ENCODE measurements at places on chromosomes 4 and X.
A peak's percentile ranks its signal among the peaks of the same experiment; 100 is the strongest.

GRCh38 chr4:163090997-163091684 lies 75.5 kb downstream of the NAF1 start:
- DNase-seq, result no peak

DNA sequence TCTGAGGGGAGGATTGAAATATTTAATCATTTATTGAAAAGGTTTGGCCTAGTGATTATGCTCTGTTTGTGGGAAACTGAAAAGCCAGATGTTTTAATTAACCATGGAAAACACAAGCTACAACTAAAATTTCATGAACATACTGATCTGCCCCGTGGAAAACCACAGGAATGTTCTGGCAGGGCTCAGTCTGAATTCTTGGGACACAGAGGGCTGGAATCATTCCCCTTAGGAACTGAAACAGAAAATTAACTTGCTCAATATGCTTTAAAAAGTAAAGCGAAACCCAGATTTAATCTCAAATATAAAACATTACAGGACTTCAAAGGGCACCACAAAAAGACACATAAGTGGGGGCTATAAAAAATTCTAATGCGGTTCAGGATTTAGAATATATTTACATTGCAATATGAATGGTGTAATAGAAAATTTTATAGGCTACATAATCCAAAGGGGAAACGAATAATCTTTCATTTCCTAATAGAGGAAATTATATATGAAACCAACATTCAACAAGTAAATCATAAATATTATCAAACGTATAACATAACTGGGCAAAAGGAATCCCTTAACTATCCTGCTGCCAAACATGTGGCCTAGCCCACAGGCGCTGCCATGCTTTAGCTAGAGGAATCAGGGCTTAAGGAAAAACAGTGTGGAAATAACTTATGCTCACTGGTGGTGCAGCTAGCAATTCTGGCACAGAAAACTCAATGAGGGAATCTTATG lies 70.9 kb downstream of the APBB2 start:
- no peak for DNase-seq

- no peak for DNase-seq
Measured at GRCh38 chrX:114798907-114799306, 215.0 kb downstream of the HTR2C start.

DNA sequence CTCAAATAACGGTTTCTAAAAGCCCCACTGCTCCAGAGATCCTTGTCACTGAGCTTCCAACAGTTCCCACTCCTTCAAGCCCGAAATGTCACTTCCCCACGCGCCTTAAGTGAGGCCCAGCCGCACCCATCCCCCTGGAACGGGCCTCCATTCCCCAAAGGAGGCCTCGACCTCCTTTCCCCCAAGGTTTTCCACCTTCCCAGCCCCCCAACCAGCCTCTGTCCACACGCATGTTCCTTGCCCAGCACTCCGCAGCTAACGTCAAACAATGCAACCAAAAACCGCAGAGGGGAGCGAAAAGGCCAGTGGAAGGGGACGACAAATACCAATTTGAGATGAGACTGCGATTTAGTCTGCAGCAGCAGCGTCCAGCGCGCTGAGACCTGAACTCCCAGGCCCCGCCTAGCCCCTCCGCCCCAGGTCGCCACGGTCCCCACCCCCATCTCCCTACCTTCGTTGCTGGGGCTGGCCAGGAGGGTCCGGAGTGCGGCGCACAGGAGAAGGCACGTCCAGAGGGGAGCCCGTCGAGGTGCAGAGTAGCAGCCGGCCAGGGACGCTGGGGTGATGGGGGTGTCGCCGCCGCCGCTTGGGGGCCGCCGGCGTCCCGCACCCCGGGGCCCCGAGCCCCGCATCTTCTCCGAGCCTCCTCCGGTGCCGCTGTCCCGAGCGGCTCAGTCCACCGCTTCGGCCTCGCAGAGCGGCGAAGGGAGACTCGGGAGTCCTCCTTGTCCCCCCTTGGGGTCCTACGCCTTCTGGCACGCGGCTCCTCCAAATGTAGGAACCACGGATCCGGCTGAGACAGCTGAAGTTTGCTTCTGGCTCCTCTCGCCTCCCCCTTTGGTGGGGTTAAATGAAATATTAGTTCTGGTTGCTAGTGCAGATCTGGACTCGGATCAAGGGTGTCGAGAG lies 924 bp downstream of the EPHA5 start:
- DNase-seq, result no peak

DNA sequence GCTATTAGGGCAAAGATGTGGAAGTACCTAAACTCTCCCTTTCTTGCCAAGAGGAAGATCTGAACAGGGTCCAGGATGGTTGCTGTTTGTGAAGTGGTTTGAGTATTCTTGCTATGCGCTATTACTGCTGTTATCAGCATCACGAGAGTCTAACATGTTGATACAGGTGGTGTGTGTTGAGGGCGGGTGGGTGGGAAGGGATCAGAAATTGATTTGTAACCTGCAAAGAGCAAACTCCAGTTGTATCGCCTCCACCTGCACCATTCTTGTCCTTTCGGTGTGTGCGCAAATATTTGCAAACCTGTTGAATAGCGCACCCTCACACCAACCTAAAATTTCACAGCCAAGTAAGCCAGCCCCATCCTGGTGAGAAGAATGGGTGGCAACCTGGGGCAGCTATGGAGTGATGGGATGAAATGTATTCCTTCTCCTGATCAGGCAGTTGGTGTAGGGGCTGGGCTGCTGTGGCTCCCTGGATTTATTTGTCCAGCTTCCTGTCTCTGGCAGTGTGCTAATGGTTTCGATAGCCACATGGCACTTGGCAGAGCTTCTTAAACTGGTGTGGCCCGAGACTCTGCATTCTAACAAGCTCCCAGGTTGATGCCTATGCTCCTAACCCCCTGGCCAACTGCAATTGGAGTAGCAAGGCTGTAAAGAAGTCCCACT lies 102.6 kb upstream of the SCML1 start:
- DNase-seq, result no peak

DNA sequence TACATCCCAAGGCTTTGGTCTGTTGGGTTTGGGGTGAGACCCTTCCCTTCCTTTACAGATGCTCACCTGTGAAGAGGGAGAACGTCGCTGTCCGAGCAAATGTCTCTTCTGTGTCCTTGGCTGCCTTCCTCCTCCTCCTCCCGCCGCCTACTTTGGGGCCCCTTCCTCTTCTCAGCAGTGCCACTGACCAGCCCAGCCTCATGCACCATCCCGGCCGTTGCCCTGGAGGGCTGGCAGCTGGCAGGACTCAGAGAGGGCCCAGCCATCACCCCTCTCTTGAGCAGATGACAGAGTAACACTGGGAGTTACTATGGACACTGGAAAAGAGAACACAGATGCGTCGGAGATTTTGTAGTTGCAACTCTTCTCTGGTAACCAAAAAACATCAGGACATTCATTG lies 68.2 kb downstream of the TRMT44 start:
- DNase-seq, result no peak

- no peak for DNase-seq
Measured at GRCh38 chr4:53905941-53906377, 158.4 kb downstream of the CHIC2 start.

GRCh38 chr4:93764639-93765246 lies 63.8 kb upstream of the ATOH1 start:
- no peak for DNase-seq

DNA sequence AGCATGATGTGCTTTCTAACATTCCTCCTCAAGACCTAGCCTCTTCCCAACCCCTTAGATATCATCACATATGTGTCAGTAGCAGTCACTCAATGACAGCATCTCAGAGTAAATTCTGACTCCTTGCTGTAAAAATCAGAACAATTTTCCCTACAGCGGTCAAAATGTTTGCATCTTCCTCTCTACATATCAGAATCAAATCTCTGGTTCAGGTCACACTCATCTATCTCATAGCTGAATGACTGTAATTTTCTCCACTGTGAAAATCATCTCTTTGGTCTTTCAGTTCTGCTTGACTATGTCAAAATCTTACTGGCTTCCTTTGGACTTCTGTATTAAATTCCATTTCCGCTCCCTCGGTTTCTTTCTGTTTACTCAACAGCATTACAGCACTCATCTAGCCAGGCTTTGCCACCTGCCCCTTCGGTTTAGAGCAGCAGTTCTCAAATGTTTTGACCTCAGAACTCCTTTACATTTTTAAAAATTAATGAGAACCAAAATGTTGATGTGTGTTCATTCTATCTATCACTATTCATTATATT lies 57.3 kb downstream of the AGA start:
- no peak for DNase-seq

GRCh38 chr4:74428276-74428675 lies 16.7 kb upstream of the AREG start:
- no peak for DNase-seq

- DNase-seq, result no peak
Measured at GRCh38 chr4:10421344-10422055, 35.7 kb downstream of the ZNF518B start.

DNA sequence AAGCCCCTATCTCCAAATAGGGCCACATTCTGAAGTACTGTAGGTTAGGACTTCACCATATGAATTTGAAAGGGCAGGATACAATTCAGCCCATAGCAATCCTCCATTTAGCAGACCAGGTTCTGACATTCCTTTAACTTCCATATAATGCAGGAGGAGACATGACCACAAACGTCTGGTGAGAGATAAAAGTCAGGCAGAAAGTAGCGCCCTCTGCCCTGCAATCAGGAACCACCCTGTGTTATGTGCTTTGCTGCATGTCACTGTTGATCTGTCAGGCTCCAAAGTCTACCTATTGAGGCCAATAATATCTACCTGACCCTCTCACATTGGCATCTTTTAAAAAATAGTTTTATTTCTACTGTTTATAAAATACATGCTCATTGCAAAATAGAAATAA lies 30.2 kb upstream of the SEPSECS start:
- DNase-seq, result no peak

DNA sequence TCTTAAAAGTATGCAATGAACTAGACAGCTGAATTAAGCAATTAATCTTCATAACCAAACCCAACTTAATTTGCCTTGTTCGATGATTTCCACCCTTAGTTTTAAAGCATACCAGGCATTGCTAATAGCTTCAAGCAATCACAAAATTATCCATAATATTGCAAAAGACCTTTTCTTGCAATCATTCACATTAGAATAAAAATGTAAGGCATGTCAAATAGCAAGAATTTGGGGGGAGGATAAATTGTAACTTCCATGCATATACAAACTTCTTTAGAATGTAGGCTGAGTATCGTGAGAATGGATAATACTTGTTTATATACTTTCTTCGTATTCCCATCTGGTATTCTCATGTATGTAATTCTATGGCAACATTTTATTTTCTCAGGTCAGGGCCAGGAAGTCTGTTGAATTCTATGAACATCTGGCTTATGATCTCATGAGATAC lies 28.7 kb upstream of the BMP2K start:
- no peak for DNase-seq

DNA sequence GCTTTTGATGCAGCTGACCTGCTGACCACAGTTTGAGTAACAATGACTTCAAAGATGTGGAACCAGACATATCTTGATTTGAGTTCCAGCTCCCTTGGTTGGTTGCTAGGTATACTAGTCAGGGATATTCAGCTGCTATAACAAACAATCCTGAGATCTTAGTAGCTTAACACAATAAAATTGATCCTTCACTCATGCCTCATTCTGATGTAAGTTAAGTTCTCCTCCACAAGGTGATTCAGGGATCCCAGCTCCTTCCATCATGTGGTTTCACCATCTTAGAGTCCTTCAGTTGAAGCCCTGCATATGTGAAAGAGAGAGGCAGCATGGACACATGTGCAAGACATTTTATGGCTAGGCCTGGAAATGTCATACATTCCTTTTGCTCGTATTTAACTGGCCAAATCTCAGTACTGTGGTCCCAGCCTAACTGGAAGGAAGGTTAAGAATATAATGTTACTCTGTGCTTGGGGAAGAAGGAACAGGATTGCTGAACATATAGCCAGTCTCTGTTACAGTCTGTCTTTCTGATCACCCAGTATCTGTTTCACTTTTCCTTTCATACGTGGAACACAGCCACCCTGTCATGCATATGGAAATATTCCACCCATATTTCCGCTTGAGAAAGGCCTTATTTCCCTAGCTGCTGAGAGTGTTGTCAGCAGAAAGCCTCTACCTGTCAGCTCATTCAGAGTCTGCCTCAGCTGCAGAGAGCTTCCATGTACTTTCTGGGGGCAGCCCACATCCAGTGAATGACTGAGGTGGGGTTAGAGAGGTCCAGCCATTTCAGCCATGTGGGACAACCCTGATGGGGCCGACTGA lies 7.1 kb downstream of the SMIM9 start:
- no peak for DNase-seq

GRCh38 chrX:124125471-124125870 lies 164.0 kb downstream of the STAG2 start:
- DNase-seq, result no peak

DNA sequence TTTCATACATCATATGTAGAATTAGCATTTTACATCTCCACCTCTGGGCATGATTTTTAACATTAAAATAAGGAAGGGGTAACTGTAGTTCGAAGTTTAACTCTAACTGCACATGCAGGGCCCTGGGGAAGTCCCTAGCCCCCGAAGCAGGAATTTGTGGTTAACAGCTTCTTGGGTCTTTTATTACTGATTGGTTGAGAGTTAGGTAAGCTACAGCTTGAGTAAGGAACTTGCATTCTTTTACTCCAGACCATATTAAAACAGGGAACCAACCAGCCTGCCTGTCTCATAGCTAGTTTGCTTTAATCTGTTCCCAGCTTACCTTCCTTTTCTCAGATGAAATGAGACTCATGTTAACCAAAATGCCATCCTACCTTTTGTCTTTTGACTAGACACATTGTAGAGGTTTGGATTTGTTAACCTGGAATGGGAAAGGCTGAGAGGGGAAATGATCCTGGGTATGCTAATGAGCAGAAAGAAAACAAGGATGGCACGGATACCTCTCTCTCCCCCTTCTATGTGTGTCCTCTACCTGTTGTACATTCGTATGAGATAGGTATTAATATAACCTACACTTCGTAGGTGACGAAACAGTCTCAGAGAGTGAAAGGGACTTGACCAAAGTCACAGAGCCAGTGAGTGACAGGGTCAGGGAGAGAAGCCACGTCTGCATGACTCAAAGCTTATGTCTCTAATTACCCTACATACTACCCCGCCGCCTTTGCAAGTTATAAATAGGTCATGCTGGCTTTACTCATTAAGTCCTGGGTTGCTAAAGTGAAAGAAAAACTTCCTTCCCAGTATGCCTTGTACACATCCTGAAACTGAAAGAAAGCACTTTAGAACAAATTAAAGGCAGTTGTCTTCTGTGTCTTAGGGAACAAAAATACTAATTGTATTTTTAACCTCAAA lies 119.5 kb upstream of the AFF2 start:
- peak; percentile 42 for DNase-seq

- no peak for DNase-seq
Measured at GRCh38 chr4:87068583-87069021, 133.8 kb downstream of the AFF1 start.

DNA sequence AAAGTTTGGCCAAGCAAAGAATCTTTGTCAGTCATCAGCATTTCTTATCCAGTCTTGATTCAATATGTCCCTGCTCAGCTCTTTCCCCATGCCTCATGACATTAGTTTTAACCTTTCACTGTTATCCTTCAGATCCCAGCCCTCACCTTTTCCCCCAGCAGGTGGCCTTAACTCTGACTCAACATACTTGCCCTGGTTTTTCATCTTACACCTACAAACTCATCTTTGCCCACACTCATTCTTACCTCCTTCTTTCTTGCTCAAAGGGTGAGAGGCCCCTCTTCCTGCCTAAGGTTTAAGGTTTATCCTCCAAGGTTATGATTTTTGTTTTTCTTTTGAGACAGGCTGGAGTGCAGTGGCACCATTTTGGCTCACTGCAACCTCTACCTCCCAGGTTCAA lies 10.6 kb upstream of the ANXA5 start:
- DNase-seq, result no peak

Data from stimulated activated CD4-positive, alpha-beta T cell treated with anti-CD3 and anti-CD28 coated beads, Interleukin-12 subunit alpha, Interleukin-12 subunit beta, amount 100 ng/mL, for 48 hours (primary cell).